Stimulated activated CD8-positive, alpha-beta memory T cell treated with anti-CD3 and anti-CD28 coated beads, Interleukin-4, amount 100 ng/mL, for 4 hours (primary cell): ENCODE measurements at places on chromosomes 5 and 9.

- no peak for DNase-seq
Observed at GRCh38 chr5:175215906-175216305, 228.1 kb downstream of the DRD1 start.

- no peak for DNase-seq
Observed at GRCh38 chr9:113302792-113303418, at the start of gene RNF183. RNF183 (minus strand) TSS chr9:113303376; CDS start chr9:113298184, 5,192 bp downstream.

- no peak for DNase-seq
Observed at GRCh38 chr9:124507880-124508423, 753 bp upstream of the NR5A1 start.

DNA sequence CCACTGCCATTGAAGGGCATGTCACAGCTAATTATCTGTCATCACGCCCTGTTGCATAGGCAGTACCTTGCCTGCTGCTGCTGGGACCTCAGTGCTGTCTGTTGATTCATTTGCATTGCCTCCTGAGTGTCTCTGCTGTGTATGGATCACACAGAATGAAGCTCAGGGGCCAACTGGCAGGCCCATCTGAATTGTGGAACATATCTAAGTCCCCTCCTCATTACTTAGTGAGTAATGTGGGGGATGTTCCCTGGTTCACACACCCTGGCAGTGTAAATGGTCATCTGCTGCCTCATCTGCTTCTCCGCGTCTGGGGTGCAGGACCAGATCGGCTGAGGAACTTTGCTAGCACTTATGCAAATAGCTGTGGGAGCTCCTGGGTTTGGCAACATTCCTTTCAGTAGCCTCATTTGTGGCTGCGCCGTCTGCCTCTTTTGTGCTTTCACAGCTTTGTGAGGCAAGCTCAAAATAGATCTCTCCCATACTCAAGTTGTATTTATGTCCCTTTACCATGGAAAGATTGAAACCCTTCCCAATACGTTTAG is 25.4 kb downstream of the TYRP1 start:
- no peak for DNase-seq

- DNase-seq = no peak
Observed at GRCh38 chr5:128708841-128709240, 170.8 kb upstream of the FBN2 start.
